ENCODE measurements at places on chromosomes 2 and 18.

DNA sequence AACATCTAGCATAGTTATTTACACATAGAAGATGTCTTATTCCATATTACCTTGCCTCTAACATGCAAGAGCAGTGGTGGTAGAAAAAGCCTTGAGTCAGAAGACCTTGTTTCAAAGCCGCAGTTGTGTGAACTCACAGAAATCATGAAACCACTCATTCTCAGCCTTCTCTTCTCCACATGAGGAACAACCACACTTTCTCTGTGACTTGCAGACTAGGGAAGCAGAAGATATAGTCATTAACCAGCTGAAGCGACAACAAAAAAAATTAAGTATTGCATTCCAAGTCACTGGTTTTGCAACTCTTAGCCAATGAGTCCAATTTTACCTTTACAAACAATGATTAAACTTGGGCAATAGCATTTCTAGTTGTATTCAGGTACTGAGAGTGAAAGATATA lies 19.0 kb downstream of the TWSG1 start:
- no peak for DNase-seq

- DNase-seq = no peak
Observed at GRCh38 chr2:239910851-239911640, 114.1 kb downstream of the NDUFA10 start.

DNA sequence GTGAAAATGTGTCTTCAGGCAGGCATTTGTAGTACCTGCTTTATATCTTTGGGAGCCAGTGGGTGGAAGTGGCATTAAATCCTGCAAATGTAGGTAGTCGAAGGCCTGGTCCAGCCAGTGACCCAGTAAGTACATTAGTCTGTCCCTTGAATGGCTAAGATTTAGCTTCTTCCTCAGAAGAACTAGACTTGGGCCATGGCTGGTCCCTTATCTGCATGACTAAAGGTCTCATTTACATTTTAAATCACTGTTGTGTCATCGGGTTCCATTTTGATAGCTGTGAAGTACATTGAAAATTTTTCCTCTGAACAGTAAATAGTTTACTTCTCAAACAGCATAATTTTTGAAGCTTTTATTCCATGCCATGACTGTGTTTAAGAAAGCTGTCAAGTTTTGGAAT lies 438.4 kb upstream of the KLHL29 start:
- DNase-seq = no peak

- no peak for DNase-seq
Observed at GRCh38 chr2:4765787-4766530, 926.2 kb upstream of the SOX11 start.

DNA sequence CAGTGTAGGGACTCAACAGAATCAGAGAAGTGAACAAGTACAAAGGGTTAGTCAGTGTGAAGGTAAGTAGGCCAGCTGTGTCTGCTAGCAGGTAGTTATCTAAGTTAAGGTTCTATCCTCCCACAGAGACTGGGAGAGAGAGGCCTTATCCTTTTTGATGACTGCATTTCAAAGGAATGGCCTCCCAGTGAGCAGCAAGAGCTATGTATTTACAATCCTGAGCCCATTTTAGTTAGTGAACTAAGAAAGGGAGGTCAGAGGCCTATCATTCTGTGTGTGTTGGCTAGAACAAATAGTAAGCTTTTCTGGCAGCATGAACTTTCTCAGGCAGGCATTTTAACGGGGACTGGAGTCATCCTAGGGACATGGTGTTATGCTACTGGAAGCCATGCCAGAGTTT lies 182.9 kb downstream of the VWC2L start:
- no peak for DNase-seq

DNA sequence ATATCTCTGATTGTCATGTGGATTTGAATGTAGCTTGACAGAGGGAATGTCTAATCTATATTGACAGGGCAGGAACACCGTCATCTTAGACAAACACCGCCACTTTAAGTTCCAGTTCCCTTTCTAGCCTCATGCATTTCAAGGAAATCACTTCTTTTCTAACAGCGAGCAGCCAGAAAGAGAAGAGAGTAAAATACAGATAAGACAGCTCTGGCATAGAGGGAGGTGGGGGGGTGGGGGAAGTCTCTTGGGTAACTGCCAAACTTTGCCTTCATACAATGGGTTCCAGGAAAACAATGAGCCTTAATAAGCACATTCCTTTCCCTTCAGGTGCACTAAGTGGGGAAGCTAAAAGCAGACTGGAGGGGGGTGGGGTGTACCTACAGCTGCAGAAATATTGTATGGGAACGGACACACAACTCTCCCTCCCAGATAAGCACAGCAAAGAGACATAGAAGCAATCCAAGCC lies 37.2 kb downstream of the CASP10 start:
- no peak for DNase-seq

DNA sequence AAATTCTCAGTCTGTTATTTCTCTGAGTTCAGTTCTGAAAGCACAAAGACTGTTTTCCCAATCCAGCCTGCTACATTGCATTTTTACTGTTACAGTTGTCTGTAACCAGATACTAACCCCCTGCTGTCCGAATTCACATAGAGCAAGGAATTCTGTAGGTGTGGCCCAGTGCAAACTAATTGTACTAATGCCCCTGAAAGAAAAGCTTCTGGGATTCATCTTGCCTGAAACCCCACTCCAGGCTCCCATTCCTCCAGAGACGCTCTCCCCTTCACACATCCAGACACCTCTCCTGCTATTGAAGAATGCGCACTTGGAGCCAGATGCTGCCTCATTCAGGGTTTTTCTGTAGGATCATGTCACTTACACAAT lies 127.0 kb downstream of the TTC32 start:
- DNase-seq = no peak

- DNase-seq = no peak
Observed at GRCh38 chr18:24764766-24765165, 304.3 kb downstream of the HRH4 start.

DNA sequence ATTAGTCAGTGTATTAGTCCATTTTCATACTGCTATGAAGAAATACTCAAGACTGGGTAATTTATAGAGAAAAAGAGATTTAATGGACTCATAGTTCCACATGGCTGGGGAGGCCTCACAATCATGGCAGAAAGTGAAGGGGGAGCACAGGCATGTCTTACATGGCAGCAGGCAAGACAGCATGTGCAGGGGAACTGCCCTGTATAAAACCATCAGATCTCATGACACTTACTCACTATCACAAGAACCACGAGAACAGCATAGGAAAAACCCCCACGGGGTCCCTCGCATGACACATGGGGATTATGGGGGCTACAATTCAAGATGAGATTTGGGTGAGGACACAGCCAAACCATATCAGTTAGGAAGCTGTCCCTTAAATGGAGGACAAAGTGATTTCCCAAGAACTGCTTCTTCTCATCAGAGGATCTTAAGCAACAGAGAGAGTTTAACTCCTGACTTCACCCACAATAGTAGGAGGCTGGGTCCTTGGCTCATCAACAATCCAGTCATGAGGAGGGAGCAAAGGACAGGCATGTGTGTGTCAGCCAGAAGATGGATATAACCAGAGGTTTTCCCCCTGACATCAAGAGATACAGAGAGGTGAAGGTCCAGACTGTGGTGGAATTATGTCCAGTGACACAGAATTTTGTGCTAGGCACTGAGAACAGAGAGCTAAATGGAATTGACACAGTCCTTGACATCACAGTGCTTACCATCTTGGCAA lies 203.8 kb upstream of the SH3BP4 start:
- DNase-seq = no peak

- no peak for DNase-seq
Observed at GRCh38 chr2:160303076-160303475, 103.0 kb upstream of the ITGB6 start.

DNA sequence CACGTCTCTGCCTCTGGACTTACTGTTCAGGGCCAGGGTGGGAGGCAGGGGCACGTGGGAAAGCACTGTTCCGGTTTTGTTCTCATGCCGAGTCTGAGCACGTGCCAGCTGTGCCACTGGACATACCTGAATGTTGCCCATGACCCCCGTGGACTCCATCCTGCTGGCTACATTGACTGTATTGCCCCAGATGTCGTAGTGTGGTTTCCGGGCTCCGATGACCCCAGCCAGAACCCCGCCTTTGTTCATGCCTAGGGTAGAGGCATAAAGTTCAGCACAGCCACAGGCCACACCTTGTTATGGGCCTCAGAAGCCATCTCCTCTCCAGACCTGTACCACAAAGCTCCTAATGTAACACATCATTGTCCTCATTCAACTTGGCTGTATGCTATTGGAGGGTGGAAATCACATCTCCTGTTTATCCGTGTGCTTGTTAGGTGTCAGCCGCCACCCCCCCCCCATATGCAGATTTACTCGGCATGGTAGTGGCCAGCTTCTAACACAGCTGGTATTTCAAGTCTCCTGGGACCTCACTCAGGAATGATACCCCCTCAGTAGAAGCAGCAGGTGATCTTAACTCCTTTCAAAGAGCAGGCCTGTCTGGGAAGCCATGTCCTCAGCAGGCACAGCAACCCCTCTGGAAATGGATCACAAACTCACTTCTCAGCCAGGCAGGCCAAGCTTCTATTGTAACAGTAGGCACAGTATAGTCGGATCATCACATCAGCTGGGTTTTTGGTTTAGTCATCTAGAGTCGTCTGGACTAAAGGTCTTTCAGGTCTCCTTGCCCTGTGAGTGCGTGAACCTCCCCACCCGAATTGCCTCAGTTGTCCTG lies 27.6 kb downstream of the CENPO start:
- DNase-seq = no peak

- no peak for DNase-seq
Observed at GRCh38 chr2:77823028-77823427, 300.9 kb upstream of the LRRTM4 start.

DNA sequence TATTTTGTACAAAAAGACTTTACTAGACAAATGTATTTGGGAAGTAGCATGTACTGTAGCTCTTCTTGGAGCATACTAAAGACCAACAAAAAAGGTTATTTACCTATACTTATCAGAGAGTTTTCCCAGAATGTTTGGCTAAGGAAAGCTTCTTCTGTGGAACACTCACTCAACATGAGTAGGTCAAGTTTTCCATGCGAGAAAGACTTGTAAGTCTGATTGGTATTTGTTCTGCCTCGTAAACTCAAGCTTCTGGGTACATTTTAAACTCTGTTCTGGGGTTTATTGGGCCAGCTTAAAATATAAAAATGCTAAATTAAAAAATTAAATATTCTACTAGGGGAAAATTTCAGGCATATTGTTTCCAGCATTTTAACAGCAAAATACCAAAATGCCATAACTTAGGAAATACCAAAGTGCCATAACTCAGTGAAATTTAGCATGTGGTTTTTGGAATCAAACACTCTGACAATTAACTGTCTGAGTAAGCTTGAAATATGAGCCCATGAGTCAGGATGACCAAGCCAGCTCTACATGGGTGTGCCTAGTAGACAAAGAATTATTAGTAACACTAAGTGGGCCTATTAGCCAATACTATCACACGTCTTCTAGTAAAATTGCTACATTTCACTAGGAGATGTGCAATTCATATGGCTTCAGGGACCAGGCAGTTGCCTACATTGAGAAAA lies 47.3 kb upstream of the SERPINE2 start:
- DNase-seq = no peak

- no peak for DNase-seq
Observed at GRCh38 chr2:176147210-176147799, 4.0 kb upstream of the HOXD4 start.

GRCh38 chr2:219433666-219434467 lies 776 bp upstream of the SPEG start:
- DNase-seq = peak; percentile 19

DNA sequence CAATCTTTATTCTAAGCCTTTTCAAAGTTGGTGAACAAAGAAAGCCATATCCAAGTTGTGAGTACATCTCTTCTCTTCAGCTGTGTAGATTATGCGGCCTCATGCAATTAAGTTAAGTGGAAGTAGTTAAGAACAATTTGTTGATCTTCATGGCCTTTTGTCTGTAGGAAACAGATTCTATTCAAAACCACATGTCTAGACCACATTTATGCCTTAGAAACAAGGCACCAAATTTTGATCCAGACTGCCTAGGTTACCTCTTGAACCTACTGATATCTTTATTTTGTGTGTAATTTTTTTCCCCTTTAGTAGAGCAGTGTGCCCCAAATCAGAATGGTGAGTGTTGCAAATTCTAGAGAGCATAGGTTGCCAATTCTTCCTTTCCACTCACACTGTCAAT lies 101.6 kb upstream of the CERS6 start:
- DNase-seq = no peak

- no peak for DNase-seq
Observed at GRCh38 chr2:98442488-98442887, 2.2 kb upstream of the INPP4A start.

DNA sequence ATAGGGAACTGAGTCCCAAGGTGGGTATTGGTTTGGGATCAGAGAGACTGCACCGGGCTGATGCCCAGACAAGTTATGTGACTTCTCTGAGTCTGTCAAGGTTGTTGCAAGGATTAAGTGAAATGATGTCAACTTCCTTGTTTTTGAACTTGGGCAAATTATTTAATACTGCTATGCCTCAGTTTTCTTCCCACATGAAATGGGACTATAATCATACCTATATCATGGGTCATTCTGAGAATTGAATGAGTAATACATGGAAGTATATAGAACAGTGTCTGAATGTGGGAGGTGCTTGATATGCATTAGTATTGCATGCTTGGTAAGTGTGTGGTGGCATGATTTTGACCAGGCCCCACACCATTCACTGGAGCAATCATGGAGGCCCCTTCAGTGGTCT lies 99.0 kb downstream of the PRKCE start:
- DNase-seq = no peak

- no peak for DNase-seq
Observed at GRCh38 chr2:221845021-221845365, 272.9 kb upstream of the EPHA4 start.

- no peak for DNase-seq
Observed at GRCh38 chr2:6955511-6956136, 38.4 kb downstream of the RNF144A start.

DNA sequence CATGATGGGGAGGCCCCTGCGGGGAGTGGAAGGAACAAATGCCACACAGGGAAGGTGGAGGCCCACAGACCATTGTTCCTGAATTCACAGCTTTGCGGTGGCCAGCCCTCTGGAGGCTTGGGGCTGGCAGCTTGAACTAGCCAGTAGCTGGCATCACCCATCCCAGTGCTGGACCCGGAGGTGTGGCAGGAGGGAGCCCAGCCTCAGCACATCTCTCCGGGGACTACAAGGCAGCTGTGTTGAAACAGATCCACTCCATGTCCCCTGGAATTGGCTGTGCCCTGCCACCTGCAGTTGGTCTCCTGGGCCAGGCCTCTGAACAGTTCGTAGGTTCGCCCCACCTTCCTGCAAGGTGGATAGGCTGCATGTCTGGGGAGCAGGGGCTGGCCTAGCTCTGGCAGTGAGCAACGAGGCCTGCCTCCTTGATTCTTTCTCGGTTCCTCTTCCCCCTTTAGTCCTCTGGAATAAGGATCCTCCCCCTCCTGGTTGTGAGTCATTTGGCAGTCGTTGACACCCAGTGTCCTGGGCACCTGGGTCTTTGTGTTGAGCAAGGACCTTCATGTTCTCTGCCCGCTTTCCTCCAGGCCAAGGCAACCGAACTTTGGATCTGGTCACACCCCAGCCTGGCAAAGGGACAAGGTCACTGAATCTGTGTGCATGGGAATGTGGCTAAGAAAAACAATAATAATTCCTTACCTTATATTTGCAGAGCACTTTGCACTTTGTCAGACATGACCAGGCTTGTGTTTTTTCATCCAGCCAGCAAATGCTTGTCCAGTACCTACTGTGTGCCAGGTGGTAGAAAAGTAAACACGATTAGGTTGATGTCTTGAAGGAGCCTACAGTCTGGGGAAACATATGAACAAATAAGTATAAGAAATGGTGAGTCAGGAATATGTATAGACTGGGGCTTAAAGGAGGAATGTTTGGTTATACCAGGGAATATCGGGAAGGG lies 55.0 kb upstream of the MCFD2 start:
- DNase-seq = no peak

GRCh38 chr2:174198846-174199564 lies 49.3 kb downstream of the OLA1 start:
- no peak for DNase-seq
